ENCODE measurements at places on chromosomes 11 and 22.

DNA sequence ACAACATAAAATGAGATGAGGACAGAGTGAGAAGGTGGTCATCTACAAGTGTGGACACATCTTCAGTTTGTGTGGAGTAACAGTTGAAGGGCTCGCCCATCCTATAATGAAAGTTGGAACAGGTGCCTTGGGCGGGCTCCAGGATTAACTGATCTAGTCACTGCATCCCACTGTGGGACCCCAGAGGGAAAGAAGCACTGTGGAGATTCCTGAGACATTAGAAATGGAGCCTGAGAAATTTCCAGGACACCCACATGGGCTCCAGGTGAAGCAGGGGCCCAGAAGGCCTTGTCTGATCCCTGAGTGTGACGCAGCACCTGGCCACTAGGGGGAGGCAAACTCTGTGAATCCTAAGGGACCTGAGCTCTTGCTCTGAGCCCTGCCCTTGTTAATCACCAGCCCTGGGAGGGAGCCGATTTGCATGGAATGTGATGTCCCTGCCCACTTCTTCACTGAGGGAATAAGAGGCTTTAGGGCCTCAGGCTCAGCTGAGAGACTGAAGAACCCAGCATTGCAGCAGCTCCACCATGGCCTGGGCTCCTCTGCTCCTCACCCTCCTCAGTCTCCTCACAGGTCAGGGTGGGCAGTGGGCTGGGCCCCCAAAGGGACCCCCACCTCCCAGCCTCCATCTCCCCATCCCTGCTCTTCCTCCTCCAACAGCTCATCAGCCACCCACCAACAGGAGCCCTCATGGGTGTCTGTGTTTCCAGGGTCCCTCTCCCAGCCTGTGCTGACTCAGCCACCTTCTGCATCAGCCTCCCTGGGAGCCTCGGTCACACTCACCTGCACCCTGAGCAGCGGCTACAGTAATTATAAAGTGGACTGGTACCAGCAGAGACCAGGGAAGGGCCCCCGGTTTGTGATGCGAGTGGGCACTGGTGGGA is 98.4 kb downstream of the VPREB1 start:
- DNase-seq = peak; percentile 46

- peak; percentile 63 for DNase-seq
Measured at GRCh38 chr11:14320020-14320419, 39.0 kb downstream of the RRAS2 start.

GRCh38 chr11:11740836-11741235 is 100.9 kb upstream of the USP47 start:
- DNase-seq = no peak

GRCh38 chr11:16052750-16053149 is 303.6 kb downstream of the SOX6 start:
- DNase-seq = no peak

DNA sequence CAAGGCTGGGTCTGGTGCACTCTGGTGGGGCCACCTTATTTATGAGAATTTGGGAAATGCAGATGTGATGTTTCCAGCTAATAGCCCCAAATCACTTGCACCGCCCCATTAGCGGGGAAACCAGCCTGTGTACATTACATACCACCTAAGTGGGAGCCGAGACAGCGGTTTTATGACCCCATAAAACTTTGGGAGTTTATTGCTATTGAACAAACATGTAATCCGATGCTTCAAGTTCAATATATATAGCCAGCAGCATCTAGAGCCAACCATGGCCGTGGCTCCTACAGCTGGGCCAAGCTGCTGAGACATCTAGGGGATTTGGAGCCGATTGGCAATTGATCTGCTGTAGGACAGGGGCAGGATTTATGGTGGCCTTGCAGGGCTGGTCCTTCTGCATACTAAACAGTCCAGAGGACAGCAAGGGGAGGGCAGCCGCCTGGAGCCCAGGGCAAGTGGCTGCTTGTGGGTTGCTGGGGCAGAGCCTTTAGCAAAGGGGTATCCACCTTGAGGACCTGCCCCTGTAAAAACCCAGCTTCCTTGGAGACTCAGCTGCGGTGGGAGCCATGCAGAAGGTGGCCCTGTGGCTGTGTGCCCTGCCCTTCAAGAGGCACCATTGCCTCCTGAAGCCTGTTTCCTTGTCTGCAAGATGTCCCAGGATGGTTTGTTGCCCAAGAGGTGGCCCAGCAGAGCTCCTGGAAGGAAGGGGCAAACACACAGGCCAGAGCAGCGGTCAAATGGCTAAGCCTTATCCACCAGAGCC is 47.9 kb upstream of the CCDC188 start:
- DNase-seq = no peak

DNA sequence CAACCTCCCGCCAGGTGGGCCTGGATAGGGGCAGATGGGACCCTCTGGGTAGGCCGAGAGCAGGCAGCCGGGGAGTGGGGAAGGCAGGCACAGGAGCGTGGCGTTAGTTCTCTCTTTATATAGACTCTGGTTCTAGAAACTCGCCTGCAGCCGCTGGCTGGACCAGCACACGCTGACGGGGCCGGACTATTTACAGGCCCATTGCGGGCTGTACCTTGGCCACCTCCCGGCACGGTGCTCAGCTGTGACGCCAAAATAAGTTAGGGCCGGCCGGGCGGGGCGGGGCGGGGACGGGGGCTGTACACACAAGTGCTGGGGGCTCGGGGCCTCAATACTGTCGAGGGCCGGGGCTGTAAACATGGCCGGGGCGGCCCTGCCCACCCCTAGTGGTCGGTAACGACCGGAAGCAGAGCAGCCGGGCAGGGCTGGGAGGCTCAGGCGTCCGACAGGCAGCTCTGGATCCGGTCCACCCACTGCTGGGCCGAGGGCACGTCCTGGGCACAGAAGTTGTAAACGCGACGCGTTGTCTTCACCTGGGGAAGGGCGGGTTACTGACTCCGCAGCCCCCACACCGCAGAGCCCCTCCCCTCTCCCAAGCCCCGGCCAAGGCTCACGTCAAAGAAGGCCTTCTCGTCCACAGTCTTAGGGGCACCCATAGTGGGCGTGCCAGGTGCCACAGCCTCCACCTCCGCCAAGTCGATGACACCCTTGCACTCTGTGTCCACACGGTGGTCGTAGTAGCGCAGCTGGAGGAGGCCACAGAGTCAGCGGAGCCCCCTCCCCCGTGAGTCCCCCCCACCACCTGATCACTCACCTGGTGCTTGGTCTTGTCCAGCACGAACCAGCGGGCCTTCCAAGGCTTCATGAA is 27.9 kb downstream of the SBF1 start:
- DNase-seq = no peak

Measured in T-helper 2 cell (primary cell).